ENCODE measurements at places on chromosomes 5 and 9. TPM values are rescaled to one million over a fixed set of nuclear protein-coding genes. Genes with fewer than 3 reads are reported as not detected.

The FOXD4L4 gene
- total RNA-seq, result 0.37 TPM

GRCh38 chr5:103513701-103514100, 48.9 kb downstream of the NUDT12 start:
- no peak for DNase-seq
- H3K36me3 ChIP-seq, result no peaks in the 10 kb centered on the region
- H3K27me3 ChIP-seq, result peaks cover 11% of the 10 kb centered on the region
- no peak overlapping the region for H3K27ac ChIP-seq
- no peaks in the 10 kb centered on the region for H3K4me1 ChIP-seq

The PCDHGA11 gene
- not detected for total RNA-seq

GRCh38 chr5:65043843-65044359, 275.2 kb downstream of the CWC27 start:
- no peak overlapping the region for H3K4me3 ChIP-seq
- no peaks in the 10 kb centered on the region for H3K27me3 ChIP-seq
- no peaks in the 10 kb centered on the region for H3K36me3 ChIP-seq
- DNase-seq, result no peak

DNA sequence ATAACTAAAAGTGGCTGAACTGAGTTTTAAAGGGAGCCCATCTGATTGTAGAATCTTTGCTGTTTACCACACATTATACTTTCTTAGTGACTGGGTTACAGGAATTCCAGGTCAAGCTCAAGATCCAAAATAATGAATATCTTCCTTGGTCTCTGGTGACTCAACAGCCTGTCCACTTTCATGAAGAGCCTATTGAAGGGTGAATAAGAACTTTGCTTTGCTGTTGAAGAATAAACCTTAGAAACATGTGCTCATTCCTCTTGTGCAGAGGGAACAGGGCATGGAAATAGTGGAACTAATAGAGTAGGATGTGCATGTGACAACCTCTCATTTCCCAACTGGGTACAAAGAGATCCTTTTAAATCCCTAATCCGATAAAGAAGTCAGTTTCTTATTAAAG, 21.4 kb downstream of the ALDH1A1 start:
- H3K4me3 ChIP-seq, result no peak overlapping the region
- peaks cover 2% of the 10 kb centered on the region for H3K27me3 ChIP-seq
- no peaks in the 10 kb centered on the region for H3K36me3 ChIP-seq
- H3K4me1 ChIP-seq, result no peaks in the 10 kb centered on the region
- no peak overlapping the region for H3K27ac ChIP-seq
- no peak for DNase-seq

DNA sequence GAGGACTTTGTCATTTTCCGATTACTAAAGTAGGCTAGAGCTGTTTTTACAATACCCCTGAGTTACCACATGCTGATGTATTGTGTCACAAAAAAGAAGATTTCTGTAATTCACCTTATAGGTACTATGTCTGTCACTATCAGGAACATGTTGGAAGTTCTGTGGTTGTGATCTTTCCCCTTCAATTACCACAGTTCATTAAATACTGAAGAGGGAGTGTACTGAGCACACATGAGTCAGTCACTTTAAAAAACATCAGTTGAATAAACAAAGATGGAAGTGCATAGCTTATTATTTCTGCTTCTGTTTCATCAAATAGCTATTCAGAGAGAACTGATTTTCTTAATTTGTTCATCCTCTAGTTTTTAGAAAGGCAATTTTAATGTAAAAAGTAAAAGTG, 31.7 kb downstream of the AP3S1 start:
- peaks cover 27% of the 10 kb centered on the region for H3K36me3 ChIP-seq
- H3K4me3 ChIP-seq, result no peak overlapping the region
- H3K4me1 ChIP-seq, result no peaks in the 10 kb centered on the region
- no peak for DNase-seq
- H3K27me3 ChIP-seq, result no peaks in the 10 kb centered on the region
- H3K27ac ChIP-seq, result no peak overlapping the region

The NAIP gene
- 3.5 TPM for total RNA-seq

Data from activated CD4-positive, alpha-beta T cell treated with anti-CD3 and anti-CD28 coated beads, Interleukin-2, amount 10 ng/mL, durations not matched to agents 7 days and 5 days (primary cell).